ENCODE measurements at places on chromosomes 16 and 17.

DNA sequence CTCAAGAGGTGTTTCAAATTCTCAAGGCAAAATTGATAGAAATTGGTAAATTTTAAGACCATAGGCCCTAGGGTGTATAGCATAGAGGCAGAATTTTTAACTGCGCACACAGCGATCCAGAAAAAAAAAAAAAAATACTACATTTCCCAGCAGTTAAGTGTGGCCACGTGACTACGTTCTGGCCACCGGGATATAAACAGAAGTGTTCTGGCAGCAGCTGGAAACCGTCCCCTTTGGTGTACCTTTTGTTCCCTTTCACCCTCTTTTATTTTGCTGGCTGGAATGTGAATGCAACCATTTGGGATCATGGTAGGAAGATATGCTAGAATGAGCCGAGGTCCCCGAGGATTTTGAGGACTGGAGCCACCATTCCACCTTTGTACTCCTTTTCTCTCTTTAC lies 52.7 kb upstream of the AKAP1 start:
- no peak for DNase-seq

- peak; percentile 5 for DNase-seq
Measured at GRCh38 chr16:80806927-80807340, 2.5 kb upstream of the CDYL2 start.

DNA sequence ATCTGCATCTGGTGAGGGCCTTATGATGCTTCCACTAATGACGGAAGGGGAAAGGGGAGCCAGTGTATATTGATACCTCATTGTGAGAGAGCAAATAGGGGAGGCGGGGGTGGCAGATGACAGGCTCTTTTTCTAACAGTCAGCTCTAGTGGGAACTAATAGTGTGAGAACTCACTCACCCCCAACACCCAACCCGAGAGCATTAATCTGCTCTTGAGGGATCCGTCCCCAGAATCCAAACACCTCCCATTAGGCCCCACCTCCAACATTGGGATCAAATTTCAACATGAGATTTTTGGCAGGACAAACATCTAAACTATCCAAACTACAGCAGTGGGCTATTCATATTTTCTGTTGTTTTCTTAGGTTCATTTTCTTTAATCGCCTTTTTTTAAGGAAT lies 54.4 kb downstream of the BPTF start:
- DNase-seq = no peak

DNA sequence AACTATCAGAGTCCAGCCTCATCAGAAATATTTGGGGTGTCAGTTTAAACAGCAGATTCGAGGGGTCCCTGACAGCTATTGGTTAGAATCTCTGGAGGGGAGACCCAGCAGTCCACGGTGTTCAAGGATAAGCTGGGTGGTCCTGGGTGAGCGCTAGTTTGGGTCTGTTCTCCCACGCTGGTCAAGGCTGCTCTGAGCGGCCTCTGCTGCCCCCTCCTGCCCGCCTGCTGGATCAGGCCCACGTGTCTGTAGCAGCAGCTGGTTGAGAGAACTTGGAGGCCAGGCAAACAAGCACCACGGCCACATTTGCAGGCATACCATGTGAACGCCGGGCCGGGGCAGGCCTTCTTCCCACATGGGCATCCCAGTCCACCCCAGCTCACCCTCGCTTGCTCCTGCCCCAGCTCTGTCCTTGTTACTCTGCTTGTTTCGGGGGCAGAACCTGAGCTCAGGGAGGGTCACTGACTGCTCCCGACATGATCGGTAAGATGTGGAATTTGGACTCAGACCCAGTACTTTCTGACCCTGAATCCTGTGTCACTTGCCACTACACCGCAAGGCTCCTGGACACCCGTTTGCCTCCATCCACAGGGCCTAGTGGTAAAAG lies 7.4 kb downstream of the FOXF1 start:
- DNase-seq = peak; percentile 56

GRCh38 chr17:68357886-68358285 lies 66.6 kb downstream of the ARSG start:
- DNase-seq = no peak

DNA sequence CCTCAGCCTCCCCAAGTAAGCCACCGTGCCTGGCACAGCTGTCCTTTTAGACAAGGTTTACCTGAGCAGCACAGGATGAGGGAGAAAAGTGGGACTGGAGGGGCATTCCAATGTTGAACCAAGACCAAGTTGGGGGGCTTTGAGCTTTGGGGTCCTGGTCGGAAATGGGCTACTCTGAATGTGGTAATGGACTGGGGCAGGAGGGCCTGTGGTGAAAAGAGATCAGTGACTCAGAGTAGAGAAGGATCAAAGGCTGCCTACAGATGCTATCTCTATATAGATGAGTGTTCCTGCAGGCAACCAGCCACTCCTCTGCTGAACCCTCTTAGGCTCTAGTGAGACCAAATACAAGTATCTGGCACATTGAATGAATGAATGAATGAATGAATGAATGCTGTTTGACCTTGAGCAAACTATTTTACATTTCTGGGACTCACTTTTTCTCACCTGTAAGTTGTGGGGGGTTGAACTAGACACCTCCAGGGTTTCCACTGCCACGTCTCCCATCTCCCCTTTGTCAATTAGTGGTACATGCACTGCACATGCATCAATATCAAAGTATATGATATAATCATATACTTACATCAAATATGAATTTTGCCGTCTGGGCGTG lies 26.3 kb upstream of the ETV4 start:
- no peak for DNase-seq

- DNase-seq = no peak
Measured at GRCh38 chr17:13753154-13753553, 151.4 kb upstream of the HS3ST3A1 start.

GRCh38 chr16:19119564-19119963 lies 5.8 kb downstream of the ITPRIPL2 start:
- peak; percentile 50 for DNase-seq

DNA sequence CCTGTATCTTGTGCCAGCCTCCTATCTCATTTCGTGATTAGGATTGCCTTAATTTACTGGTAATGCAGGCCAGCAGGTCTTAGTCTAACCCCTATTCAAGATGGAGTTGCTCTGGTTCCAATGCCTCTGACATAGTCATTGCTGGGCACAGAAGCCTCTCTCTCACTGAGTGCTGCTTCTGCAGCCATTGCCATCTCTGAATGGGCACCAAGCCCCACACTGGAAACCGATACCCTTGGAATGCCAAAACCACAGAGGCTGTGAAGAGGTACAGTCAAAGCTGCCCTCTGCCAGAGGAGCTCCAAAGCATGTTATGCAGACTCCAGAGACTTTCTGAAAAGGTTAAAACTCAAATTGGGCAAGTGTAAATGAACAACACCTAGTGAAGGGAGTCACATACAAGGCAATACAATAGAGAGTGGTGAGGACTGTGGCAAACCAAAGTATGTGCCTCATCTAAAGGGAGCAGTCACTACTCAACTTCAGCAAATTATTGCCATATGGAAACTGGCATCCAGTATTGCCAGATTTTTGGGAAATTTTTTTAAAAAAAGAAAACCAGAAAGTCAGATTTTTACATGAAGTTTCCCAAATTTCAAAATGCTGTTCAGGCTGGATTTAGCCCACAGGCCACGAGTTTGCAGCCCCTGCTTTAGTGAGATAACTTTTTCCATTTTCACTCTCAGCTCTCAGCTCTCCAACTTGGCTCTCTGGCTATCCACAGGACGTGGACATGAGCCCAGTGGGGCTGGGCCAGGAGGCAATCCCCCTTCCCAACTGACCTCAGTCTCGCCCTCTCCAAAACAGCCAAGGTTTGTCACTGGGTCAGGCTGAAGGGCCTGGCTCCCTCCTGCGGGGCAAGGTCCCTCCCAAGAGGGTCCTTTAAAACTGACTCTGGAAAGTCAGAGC lies 2.1 kb upstream of the MMP2 start:
- no peak for DNase-seq

DNA sequence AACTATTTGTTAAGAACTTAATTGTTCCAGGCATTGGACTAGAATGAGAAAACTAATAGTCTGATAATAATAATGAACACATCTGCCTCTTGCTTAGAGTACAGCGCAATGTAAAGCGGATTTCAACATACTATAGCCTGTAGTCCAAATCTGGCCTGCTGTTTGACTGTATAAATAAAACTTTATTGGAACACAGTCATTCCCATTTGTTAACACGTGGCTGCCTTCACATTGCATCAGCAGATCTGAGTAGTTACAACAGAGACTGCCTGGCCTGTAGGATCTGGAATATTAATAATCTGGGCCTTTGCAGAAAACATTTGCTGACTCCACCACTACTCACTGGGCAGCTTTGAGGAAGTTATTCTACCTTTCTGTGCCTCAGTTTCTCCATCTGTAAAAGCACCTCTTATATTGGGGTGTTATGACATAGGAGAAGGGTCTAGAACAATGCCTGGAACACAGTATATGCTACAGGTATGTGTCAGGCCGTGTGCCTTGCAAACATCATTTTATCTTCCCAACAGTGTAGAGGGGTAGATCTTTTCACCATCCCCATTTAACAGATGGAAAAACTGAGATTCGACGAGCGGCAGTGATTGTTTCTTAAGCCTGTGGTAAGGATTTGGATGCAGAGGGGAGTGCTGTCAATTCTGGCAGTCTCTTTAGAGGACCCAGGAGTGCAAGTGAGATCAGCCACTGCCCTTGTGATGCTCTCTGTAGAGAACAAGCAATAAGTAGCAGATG lies 22.2 kb downstream of the PDILT start:
- no peak for DNase-seq

GRCh38 chr16:85387171-85387507 lies 226.0 kb upstream of the GSE1 start:
- no peak for DNase-seq

- no peak for DNase-seq
Measured at GRCh38 chr16:2091547-2092255, 43.9 kb downstream of the TSC2 start.

GRCh38 chr16:2180962-2181923 lies 15.2 kb downstream of the CASKIN1 start:
- DNase-seq = no peak

GRCh38 chr17:6666077-6666521 lies 14.5 kb downstream of the C17orf100 start:
- DNase-seq = peak; percentile 80

GRCh38 chr17:77318021-77318420 lies 177.3 kb downstream of the SEC14L1 start:
- no peak for DNase-seq

GRCh38 chr16:54076006-54076504 lies 210.5 kb downstream of the IRX3 start:
- no peak for DNase-seq

DNA sequence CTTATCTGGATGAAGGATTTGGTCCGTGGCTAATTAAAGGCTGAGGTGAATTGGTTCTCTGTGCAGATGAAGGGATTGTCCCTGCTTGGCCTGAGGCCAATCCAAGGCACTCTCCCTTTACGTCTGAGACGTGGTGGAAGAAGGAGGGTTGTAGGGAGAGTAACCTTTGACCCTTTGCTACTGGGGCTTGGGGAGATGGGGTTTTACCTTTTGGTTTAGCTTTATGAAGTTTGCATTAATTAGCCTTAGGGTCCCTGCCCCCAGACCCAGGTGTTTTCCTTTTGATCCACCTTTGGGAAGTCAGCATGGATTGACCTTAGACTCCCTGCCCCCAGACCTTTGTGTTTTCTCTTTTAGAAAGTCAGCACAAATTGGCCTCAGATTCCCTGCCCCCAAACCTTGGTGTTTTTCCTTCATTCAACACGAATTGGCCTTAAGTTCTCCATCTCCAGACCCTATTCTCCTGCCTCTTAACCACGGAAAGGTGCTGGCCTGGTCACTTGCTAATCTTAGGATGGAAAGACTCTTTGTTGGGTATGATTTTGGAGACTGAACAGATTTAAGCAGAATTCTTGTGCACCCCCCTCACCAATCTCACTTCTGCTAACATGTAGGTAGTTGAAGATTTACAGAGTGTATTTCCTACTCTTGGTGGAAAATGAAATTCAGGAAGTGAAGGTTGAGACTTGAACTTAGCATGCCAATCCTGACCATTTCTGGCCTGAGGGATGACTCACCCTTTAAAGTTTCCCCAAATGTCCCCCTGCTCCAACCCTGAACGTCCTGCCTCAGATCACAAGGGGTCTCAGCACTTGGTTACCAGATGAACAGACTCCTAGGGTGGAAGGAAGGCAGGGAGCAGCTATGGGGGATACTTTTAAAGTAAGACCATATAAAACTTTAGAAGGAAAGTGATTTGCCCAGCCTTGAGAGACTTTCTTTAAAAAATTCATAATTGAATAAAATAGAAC lies 23.1 kb upstream of the MMD start:
- no peak for DNase-seq

DNA sequence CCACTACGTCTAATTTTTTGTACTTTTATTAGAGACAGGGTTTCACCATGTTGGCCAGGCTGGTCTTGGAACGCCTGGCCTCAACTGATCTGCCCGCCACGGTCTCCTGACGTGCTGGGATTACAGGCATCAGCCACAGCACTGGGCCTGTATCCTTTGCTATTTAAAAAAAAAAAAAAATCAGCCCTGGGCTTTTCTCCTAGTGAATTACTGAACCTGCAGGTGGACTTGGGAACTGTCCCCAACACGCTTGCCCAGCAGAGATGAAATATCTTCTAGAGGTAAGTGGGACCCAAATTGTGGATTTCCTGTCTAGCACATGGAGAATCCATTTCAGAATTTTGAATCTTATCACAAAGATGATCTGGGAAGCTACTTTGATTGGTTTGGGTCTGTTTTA lies 14.8 kb downstream of the CNOT1 start:
- DNase-seq = no peak

GRCh38 chr16:12690024-12690423 lies 113.7 kb downstream of the CPPED1 start:
- DNase-seq = no peak

DNA sequence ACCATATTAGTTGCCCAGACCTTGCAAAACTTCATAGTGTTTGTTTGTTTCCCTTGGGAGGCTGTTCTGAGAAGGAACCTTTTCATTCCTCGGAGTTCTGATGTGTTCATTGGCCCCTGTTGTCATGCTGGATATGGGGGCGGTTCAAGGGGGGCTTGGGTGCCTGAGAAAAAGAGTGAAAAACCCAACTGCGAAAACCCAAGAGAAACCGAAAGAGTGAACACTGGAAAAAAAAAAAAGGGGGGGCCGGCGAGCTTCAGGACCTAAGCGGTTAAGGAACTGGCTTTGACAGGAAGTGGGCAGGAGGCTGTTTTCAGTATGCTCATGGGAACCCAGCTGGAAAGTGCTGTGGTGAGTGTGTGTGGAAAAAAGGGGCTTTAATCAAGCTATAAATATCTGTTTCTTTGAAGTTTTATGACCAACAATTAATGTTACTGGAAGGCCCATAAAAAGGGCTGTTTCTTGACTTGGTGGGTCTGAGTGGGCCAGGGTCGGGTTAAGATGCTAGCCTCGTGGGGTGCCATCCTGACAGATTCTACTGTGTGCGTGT lies 510.7 kb downstream of the MAF start:
- DNase-seq = no peak

GRCh38 chr16:30485818-30486436 lies 13.4 kb downstream of the ITGAL start:
- DNase-seq = no peak

DNA sequence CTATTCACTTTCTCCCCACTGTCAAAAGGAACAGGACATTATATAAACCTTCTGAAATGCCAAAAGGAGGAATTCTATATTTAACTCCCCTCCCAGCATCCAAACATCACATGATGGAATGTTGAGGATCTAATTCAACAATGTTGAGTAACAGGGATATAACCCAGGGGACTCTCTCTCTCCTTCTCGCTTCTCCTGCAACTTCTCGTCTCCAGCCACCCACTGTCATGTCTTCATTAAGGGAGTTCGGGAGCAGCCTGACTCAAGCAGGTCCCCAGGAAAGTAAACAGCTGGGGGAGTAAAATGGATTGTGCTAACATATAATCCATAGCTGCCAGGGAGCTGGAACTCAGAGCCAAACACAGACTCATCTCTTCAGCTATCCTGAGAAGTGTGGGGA lies 51.7 kb downstream of the GRIN2A start:
- no peak for DNase-seq

- no peak for DNase-seq
Measured at GRCh38 chr16:49348408-49349176, 25.0 kb upstream of the C16orf78 start.

- no peak for DNase-seq
Measured at GRCh38 chr17:78674595-78675315, 97.6 kb upstream of the DNAH17 start.
